ENCODE measurements at places on chromosomes 6 and 20.

DNA sequence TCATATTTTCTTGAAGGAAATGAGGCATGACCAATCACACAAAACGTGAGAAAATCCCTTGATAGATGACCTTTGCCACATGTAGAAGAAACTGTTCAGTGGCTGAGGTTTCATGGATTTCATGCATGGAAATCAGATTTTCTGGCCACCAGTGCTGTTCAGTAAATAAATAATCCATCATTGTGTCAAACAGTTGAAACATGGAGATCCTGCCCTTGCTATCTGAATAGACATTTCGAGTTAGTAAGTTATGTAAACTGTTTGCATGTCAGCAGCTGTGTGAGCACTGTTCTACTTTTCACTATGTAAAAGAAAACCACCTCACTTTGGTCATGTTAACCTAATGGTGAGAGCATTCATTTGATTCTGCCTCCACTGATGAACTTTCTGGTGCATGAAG, 793.9 kb upstream of the EPHA7 start:
- DNase-seq, result no peak

DNA sequence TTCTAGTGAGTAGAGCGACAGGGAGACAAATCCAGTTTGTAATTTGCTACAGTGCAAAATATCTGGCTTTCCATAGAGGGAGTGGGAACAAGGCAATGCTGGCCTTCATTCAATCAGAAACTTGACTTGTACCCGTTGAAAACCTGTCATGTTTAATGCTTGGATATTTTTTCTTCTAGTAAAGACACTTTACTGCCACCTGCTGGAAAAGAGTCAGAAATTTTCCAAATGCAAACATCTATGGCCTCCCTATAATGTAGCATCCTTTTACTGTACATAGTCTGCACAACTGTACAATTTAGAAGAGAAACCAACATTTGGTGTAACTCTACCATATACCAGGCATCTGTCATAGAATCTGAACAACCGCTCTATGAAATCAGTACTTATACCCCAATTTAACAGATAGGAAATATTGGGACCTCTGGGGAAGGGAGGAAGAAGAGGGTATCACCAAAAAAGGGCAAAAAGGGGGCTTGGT, 16.7 kb upstream of the TBC1D20 start:
- no peak for DNase-seq

- no peak for DNase-seq
Observed at GRCh38 chr6:129695373-129696027, 14.5 kb downstream of the ARHGAP18 start.

- DNase-seq, result no peak
Observed at GRCh38 chr20:63173552-63174191, 42.3 kb downstream of the YTHDF1 start.

DNA sequence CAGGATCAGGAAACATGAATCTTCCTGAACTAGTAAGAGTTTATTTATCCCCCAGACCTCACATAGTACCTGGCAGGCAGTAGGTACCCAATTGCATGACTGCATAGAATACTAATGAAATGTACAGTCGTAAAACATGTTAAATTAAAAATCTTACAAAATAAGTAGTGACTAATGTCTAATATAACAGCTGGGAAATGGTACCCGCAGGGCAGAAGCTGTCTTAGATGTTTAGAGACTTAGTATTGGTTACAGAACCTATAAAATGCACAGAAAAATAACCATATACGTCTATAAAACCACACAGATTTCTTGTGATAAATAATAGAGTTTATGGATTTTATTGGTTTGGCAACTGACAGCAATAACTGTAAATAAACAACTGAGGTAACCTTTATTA, 139.1 kb upstream of the GMDS start:
- DNase-seq, result no peak

DNA sequence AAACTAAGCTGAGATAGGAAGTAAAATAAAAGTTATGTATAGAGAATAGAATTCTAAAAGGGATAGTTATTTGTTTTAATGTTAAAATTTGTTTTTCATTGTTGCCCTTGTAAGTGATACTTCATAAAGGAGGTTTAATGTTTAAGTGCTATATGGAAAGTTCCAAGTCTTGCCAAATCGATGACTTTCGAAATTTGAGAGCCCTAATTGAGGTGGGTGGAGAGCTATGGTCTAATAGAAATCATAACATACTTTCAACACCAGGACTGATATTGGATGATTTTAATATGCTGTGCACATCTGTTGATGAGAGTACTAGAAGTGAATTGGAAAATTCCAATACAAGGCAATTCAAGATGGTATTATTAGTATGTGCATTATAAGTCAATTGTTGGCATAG, 64.6 kb downstream of the RNF144B start:
- no peak for DNase-seq

- no peak for DNase-seq
Observed at GRCh38 chr6:114435985-114436384, 93.2 kb upstream of the HS3ST5 start.

- DNase-seq, result no peak
Observed at GRCh38 chr6:81834141-81834681, 81.7 kb upstream of the TENT5A start.

- DNase-seq, result no peak
Observed at GRCh38 chr6:150676344-150676743, 76.7 kb downstream of the PLEKHG1 start.

DNA sequence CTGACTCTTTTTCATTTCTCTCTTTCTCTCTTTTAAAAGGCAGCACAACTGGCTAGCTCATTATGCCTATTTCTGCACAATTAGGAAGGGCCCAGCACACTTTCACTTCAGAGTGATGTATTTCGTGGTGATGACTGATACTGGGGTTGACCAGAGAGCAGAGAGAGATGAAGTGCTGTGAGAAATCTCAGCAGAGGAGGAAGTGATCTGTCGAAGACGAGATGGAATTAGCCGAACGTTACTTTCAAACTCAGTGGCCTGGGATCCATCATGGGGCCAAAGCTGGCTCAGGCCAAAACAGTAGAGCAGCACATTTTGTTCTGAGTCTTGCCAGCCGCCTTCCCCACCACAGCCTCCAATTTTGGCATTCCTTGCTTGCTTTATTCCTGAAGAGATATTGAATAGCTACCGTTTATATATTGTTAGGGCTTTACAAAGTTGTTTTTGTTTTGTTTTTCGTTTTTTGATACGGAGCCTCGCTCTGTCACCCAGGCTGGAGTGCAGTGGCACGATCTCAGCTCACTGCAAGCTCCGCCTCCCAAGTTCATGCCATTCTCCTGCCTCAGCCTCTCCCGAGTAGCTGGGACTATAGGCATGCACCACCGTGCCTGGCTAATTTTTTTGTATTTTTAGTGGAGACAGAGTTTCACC, 213.2 kb upstream of the ECI2 start:
- DNase-seq, result no peak

GRCh38 chr6:156877126-156877863, 100.1 kb downstream of the ARID1B start:
- DNase-seq, result no peak

GRCh38 chr6:139452148-139452876, 77.9 kb upstream of the CITED2 start:
- no peak for DNase-seq

GRCh38 chr6:41404182-41404845, 68.9 kb downstream of the NCR2 start:
- no peak for DNase-seq

GRCh38 chr6:82144852-82145340, 102.6 kb downstream of the IBTK start:
- no peak for DNase-seq

DNA sequence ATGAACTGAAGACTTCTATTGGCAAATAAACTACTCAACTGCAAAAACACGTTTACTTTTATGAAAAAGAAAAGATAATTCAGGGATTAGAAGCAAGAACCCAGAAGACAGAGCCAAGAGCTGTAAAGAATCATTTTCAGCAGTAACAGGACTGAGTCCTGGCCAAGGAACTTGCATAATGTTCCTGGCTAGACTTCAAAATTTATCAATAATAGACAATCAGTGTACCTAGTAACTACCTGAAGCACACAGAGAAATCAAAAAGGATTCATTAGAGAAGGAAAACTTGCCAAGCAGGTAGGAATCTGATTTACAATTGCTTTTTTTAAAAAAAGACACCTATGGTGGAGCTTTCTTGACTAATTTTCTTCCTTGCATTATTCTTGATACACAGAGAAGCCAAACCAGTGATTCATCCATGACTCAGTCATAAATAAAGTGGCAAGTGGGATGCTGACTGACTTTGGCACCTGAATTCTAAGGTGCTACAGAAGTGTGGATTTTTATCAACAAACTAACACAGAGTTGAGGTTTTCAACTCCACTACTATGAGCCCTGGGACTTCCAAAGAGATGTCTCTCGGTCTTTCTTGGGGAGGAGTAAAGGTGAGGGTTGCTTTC, 281.3 kb downstream of the BMP7 start:
- DNase-seq, result no peak

DNA sequence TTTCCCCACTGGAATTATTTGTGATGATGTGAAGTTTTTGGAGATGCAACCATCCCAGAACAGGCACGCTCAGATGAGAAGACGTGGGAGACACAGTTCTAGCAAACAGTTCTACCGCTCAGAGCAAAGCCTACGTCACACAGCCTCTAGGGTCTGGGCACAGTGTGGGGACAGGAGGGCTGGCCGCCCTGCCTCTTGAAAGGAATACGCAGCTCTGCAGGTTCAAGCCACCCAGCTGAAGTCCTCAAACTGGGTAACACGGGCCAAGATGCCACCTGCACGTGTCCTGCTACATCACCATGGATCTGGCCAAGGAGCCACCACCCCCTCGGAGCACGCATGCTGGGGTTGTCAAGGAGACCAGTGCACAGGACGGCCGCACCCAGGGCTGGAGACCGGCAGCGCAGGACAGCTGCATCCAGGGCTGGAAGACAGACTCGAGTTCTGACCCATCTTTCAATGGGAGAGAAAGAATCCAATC, 75.0 kb downstream of the NOL4L start:
- DNase-seq, result no peak

DNA sequence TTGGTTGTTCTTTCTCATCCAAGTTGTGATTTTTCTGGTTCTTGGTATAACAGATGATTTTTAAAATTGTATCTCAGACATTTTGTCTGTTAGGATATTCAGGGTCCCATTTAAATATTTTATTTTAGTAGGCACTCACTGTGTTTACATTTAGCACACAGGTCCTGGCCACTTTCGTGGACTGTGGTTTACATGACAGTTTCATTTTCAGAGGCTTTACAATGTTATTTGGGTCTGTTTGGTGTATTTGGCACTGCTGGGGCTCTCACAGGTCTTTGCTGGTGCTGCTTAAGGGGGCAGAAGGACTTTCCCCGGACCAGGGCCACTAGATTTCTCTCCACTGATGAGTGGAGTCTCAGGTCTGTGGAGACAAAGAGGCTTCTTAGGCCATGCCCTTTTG, 75.5 kb upstream of the TGM3 start:
- DNase-seq, result no peak

DNA sequence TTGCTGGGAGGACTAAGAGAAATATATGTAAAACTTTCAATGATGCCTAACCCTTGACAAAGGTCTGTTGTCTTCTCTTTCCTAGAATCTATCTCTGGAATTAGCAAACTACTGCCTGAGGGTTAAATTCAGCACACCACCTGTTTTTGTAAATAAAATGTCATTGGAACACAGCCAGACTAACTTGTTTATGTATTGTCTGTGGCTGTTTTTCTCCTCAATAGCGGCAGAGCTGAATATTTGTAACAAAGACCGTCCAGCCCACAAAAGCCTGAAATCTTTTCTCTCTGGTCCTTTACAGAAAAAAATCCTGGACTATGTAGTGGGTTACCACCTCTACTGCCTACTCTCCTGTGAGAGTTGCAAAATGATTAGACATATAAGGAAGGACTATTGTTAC, 33.3 kb upstream of the SYNDIG1 start:
- DNase-seq, result no peak

DNA sequence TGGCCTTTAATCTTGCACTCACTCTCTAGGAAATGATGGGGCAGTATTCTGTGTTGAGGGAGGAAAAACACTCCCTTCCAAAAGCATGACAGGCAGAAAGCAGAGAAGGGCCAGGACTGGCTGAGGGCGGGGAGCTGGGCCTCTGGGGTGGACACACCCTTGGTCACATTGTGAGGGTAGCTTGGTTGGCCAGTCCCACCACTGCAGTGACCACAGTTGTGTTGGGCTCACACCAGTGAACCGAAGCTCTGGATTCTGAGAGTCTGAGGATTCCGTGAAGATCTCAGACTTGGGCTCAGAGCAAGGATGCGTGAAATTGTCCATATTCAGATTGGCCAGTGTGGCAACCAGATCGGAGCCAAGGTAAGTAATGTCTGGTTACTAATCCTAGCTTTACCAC, at the start of gene TUBB1:
Gene TUBB1 (plus strand): TSS at position 213 of the 400 bp plus-strand sequence. CDS start 94 bp downstream, at position 307.
- no peak for DNase-seq

GRCh38 chr20:19807191-19807945, 49.3 kb downstream of the RIN2 start:
- DNase-seq, result no peak

- no peak for DNase-seq
Observed at GRCh38 chr6:49205526-49205925, 257.5 kb downstream of the MMUT start.

- no peak for DNase-seq
Observed at GRCh38 chr6:26123675-26123946, 36.4 kb downstream of the HFE start.

GRCh38 chr6:118400098-118400497, 148.0 kb upstream of the PLN start:
- DNase-seq, result no peak

DNA sequence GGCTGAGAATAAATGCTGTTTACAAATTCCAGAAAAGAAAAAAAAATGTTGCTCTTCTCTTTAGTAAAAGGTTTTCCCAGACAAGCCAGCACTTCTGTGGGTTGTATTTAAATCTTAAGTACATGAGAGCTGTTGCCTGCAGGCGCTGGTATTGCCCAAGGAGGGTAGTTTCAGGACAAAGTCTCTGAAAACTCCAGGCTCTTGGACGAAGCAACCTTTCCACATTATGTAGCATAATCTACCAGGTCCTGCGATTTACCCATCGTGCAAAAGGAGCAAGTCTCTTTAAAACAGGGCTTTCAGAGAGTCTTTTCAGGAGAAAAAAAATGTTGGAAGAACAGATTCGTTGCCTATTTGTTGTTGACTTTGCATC, 65.6 kb downstream of the PLG start:
- DNase-seq, result no peak

GRCh38 chr6:6407071-6407741, 86.7 kb upstream of the F13A1 start:
- no peak for DNase-seq

GRCh38 chr6:7148100-7148822, 40.5 kb downstream of the RREB1 start:
- no peak for DNase-seq

GRCh38 chr6:78525976-78526375, 341.4 kb upstream of the IRAK1BP1 start:
- no peak for DNase-seq

Measured in stimulated activated CD4-positive, alpha-beta T cell treated with anti-CD3 and anti-CD28 coated beads, TNF-alpha, amount 100 ng/mL, for 1 hour (primary cell).